ENCODE measurements at places on chromosomes 3 and 15.

GRCh38 chr3:89682556-89682955 is 575.1 kb downstream of the EPHA3 start:
- DNase-seq: no peak

DNA sequence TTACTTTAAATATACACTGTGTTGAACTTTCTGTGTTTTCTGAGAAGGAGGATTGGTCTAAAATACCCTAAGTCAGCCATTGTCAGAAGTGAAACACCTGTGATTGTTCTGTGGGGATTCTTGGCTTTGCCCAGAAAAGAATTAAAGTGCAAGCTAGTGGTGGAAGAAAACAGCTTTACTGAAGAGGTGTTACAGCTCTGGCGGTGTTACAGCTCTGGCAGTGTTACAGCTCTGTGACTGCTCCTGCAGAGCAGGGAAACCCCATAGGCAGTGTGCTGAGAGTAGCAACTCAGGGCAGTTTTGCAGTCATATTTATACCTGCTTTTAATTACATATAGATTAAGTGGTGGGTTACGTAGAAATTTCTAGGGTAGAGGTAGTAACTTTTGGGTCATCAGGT is 66.6 kb downstream of the C3orf20 start:
- no peak for DNase-seq

DNA sequence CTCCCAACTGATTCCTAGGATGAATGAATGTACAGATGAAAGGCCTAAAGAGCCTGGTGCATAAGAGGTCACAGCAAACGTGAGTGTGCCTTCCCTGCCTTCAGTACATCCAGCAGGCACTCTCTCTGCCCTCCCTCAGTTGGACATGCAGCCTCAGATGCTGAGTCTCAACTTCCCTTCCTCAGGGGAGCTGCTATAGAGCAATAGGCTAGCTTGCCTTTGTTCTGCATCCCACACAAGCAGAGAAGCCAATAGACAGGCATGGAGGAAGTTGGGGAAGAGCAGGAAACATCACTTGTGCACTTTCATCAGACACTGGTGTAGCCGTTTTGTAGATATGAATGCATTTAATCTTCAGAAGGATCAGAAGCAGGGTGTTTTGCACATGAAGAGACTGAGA is 147.5 kb upstream of the THBS1 start:
- DNase-seq: no peak

DNA sequence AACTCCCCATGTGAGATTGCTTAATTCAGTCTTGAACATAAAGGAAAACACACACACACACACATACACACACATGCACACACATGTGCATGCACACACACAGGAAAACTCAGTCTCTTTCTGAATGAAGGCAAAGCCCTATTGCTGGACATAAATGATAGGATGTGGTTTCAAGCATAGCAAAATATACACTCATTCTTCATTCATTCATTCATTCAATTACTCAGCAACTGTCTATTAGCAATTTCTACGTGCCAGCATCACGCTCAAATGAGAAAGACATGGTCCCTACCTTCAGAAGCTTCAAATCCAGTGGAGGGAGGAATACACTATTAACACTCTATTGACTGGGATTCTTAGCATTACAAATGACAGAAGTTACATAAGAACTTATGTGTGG is 41.8 kb upstream of the UBE2E2 start:
- DNase-seq: no peak

- DNase-seq: no peak
These were observed 11.3 kb downstream of the RAB8B start for GRCh38 chr15:63200464-63201249.
